ENCODE measurements at places on chromosomes 2 and 18.

- DNase-seq: no peak
These were observed 631.7 kb downstream of the BCL11A start for GRCh38 chr2:59921743-59922142.

DNA sequence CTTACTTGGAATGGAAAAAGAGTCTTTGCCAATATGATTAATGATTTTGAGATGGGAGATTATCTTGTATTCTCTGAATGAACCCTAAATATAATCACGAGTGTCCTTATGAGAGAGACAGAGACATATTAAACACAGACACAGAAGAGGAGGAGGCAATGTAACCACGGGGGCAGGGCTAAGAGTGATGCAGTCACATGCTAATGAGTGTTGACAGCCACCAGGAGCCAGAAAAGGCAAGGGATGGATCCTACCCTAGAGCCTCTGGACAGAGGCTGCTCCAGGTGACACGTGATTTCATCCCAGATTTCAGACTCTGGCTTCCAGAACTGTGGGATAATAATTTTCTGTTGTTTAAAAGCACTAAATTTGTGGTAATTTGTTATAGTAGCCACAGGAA, 679.6 kb downstream of the MBD2 start:
- no peak for DNase-seq

GRCh38 chr2:39145906-39146421, 25.1 kb upstream of the SOS1 start:
- no peak for DNase-seq

GRCh38 chr18:51137891-51138290, 59.6 kb downstream of the MEX3C start:
- DNase-seq: no peak

Data from activated gamma-delta T cell treated with anti-CD3 and anti-CD28 coated beads, Interleukin-2, amount 50 U/mL, for 16 hours (primary cell).